Activated CD8-positive, alpha-beta memory T cell treated with anti-CD3 and anti-CD28 coated beads, Interleukin-2, amount 50 U/mL, for 4 hours (primary cell): ENCODE measurements at places on chromosomes 3 and 15.

- DNase-seq = no peak
Measured at GRCh38 chr3:31105011-31105410, 210.6 kb upstream of the GADL1 start.

DNA sequence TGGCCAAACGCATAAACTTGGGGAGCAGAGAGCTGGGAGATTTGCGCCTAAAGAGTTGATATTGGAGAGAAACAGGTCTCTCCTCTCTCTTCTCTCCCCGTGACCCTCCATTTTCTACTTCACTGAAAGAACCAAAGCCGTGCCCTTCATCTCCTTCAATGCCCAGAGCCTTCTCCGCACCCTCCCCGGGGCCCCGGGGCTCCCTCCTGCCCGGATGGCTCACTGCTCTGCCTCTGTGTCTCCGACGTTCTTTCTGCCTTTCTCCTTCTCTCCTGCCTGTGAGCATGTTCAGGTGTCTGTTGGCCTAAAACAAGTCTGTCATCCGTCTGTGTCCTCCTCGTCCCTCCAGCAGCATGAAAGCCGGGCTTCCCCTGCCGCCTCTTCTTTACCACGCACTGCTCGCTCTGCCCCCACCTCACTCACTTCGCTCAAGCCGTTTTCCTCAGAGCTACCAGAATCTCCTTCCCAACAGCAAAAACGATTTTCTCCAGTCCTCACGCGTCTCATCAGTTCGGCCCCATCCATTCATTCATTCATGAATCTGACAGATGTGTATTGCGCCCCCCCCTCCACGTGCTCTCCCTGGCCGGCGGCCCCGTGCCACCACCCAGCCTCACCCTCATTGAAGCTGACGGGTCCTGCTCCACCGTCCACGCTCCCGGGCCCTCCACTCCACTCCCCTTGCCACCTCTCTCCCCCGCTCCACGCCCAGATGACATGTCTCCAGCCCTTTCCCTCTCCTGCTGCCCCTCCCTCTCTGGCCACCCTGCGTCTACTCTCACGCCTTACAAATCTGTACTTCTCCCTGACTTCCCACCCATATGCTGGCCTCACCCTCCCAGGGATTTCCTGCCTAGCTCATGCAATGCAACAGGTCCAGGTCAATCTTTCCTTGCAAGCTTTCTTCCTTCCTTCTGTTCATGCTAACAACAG is 10.2 kb downstream of the MUC4 start:
- no peak for DNase-seq

DNA sequence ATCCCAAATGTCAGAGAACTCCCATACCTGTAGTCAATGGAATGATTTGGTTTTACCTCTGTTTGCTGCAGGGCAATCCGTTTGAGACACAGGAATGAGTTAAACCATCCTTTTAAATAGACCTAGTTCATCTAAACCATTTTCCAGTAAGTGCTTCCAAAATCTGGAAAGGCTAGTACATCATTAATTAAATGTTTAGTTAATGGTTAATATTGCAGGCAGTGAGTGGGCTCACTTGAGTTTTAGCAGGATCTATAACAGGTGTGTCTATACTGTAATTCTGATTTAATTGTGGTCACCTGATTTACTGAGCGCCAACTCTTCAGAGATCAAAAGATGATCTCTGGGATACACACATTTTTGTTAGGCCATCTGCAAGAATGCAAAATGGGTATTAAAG is 353.9 kb upstream of the ROPN1 start:
- no peak for DNase-seq

DNA sequence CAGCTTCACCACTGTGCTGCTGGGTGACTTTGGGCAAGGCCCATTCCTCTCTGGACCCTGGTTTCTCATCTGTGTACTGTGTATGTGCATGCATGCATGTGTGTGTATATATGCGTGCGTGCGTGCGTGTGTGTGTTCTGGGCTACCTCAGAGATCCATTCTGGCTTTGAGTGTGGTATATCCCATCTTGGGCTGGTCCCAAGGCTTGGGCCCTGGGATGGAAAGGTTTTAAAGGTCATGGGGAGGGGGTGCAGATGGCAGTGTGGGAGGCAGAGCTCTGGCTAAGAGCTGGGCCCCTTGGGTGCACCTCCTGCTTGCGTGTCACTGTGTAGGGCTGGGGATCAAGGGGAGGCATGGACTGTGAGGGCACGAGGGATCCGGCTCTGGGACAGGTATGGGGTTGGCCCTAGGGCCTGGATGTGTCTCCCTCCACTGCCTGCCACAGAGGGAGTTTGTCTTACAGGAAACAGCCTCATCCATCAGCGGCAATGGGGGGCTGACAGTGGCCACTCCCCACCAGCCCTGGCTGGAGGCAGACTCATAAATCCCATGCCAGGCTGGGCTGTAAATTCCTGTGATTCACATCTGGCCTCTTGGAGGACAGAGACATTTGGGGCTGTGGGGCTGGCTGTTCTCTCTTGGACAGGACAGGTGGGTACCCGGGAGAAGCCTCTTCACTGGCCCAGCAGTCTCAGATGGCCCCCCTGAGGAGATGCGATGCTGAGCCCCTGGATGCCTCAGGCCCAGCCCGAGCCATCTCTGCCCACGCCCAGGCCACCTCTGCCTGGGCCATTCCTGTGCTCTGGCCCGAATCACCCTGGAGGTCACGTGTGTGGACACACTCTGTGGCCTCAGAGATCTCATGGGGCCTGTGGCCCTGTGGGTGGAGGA is 21.4 kb upstream of the CSPG4 start:
- DNase-seq = no peak

- DNase-seq = no peak
Measured at GRCh38 chr3:11671648-11672100, 28.0 kb upstream of the VGLL4 start.

DNA sequence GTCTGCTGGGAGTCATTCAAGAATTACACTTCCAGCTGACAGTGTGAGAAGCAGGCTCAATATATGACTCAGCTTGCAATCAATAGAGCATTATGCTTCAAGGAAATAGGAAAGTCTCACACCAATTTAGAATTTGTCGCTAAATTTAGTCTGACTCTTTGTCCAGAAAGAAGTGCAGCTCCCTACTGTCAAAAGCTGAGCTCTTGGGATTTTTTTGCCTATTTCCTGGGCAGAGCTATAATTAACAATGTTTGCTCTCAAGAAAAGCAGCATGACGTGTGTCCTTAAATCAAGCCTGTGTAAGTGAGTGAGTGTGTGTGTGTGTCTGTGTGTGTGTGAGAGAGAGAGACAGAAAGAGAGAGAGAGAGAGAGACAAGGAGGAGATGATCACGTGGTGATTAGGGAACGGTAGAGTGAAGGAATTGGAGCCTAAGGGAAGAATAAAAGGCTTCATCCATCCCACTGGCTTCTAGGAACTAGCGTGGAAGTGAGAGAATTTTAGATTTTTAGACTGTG is 16.4 kb upstream of the SLC35G2 start:
- DNase-seq = no peak

DNA sequence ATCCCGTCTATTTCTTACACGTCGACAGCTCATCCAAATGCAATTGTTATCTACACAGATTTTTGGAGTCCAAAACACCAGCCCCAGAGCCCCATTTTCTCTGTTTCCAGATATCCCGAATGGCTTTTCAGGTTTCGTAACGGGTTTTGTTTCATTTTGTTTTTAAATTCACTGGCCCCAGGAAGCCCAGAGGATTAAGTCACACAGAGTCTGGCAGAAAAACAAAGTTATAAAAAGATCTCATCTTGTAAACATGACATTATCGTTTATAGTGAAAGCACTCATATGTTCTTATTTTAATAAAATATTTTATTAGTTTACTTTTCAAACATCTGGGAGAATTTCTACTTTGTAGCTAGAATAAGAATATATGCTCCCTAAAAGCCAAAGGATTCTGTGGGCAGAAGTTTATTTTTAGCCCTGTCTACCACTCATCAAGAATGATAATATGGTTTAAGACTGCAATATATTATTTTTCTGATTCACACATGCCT is 149.3 kb upstream of the SLC2A2 start:
- no peak for DNase-seq

DNA sequence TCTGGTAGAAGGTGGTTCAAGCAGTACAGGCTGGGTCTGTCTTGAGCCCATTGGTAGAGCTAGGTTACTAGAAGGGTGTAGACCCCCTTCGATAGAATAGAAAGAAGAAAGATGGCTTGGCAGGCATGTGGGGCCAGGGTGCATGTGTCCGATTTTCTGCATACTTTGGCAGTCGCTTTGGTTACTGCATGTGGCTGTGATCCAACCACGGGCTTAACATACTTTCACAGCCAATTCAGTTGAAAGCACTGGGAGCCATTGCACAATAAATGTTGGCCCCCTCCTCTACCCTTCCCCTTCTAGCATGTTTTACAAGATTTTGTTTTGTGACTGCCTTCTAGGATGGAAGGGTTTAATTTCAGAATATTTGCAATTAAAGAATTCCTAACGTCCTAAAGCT is 7.2 kb downstream of the ARID3B start:
- DNase-seq = no peak

- DNase-seq = no peak
Measured at GRCh38 chr3:61200270-61200669, 51.0 kb downstream of the FHIT start.

GRCh38 chr3:23778446-23778845 is 27.3 kb upstream of the UBE2E1 start:
- DNase-seq = no peak

DNA sequence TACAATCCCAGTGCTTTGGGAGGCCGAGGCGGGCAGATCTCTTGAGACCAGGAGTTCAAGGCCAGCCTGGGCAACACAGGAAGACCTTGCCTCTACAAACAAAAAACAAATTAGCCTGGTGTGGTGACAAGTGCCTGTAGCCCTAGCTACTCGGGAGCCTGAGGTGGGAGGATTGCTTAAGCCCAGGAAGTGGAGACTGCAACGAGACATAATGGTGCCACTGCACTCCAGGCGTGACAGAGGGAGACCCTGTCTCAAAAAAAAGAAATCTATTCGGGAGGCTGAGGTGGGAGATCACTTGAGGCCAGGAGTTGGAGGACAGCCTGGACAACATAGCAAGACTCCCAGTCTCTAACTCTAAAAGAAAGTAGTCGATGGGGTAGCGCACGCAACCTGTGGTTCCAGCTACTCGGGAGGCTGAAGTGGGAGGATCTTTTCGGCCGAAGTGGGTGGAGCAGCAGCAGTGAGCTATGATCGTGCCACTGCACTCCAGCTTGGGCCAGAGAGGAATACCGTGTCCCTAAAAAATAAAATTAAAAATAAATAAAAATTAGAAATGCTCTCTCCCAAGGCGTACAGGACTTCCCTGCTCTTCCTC is 775 bp downstream of the C3orf33 start:
- no peak for DNase-seq

GRCh38 chr3:41031401-41031800 is 167.9 kb upstream of the CTNNB1 start:
- no peak for DNase-seq

- DNase-seq = no peak
Measured at GRCh38 chr3:168327856-168328255, 232.1 kb upstream of the GOLIM4 start.

- DNase-seq = no peak
Measured at GRCh38 chr15:59779110-59779509, 90.0 kb upstream of the BNIP2 start.

DNA sequence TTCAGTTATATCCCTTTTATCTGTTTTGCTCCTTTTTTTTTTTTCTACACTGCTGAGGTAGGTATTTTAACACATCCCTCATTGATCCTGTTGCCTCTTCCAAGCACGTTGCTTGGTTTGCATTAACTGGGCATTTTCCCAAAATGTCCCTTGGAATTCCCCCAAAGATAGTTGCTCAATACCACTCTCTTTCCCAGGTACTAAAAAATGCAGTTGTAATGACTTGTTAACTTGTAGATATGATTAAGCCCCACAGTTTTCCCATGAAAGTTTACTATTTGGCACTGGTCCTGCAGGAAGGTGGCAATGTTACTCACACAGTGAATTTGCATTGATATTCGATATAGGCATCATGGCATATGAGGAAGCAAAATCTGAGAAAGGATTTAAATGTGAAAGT is 67.1 kb downstream of the GRM7 start:
- no peak for DNase-seq

DNA sequence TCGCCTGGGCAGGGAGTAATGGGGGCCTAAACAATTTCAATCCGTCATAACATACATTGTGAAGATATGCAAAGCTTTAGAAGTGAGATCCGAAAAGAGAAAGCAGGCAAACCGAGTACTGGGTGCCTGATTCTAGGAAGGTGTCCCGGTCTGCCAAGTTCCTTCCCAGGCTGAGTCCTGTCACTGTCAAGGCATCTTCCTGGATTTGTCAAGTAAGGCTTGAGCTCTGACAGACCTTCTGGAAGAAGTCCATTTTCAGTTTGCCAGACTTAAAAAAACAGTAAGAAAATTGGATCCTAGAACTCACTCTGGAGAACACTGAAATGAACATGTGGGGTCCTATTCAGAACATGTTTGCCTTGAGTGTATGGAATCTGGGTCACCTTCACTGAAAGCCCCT is 253.9 kb downstream of the RORA start:
- no peak for DNase-seq

DNA sequence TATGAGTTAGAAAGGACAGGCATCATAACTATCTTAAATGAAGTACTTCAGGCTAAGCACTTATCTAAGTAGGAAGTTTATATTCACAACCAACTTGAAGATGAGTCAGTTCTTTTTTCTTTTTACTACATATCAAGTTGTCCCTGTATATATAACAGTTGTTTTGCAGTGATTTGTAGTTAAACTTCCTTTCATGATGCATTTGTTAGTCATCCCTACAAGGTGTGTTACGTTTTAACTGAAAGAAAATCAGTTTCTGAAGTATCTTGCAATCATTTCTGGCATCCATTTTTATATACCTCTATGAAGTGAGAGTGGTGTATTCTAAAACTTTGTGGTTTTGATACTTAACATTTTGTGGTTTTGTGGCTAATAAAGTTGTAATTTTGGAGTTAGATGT is 46.1 kb downstream of the ZFAND6 start:
- no peak for DNase-seq

GRCh38 chr3:188938999-188939398 is 232.8 kb upstream of the TPRG1 start:
- DNase-seq = no peak

- DNase-seq = no peak
Measured at GRCh38 chr3:163368168-163368567, 1710.1 kb downstream of the SI start.

GRCh38 chr3:101687142-101687931 is 819 bp upstream of the RPL24 start:
- no peak for DNase-seq

- no peak for DNase-seq
Measured at GRCh38 chr3:76651784-76652183, 388.1 kb upstream of the ROBO2 start.

- DNase-seq = no peak
Measured at GRCh38 chr3:56251343-56251945, 216.8 kb downstream of the ERC2 start.

- no peak for DNase-seq
Measured at GRCh38 chr15:95709959-95710695, 620.4 kb upstream of the NR2F2 start.

- no peak for DNase-seq
Measured at GRCh38 chr15:85073556-85074194, 92.0 kb downstream of the PDE8A start.

- no peak for DNase-seq
Measured at GRCh38 chr3:1380926-1381646, 288.3 kb downstream of the CNTN6 start.

- DNase-seq = no peak
Measured at GRCh38 chr3:106172780-106173179, 304.0 kb upstream of the CBLB start.

GRCh38 chr3:194135516-194135805 is 487 bp upstream of the HES1 start:
- no peak for DNase-seq
